Stimulated activated CD8-positive, alpha-beta memory T cell treated with anti-CD3 and anti-CD28 coated beads, Interleukin-15, amount 100 ng/mL, for 4 hours (primary cell): ENCODE measurements at places on chromosomes 13 and 19.

GRCh38 chr19:40596608-40597328, 4.4 kb upstream of the LTBP4 start:
- DNase-seq, result no peak

- no peak for DNase-seq
These were observed 55.6 kb upstream of the KL start for GRCh38 chr13:32960626-32961025.

DNA sequence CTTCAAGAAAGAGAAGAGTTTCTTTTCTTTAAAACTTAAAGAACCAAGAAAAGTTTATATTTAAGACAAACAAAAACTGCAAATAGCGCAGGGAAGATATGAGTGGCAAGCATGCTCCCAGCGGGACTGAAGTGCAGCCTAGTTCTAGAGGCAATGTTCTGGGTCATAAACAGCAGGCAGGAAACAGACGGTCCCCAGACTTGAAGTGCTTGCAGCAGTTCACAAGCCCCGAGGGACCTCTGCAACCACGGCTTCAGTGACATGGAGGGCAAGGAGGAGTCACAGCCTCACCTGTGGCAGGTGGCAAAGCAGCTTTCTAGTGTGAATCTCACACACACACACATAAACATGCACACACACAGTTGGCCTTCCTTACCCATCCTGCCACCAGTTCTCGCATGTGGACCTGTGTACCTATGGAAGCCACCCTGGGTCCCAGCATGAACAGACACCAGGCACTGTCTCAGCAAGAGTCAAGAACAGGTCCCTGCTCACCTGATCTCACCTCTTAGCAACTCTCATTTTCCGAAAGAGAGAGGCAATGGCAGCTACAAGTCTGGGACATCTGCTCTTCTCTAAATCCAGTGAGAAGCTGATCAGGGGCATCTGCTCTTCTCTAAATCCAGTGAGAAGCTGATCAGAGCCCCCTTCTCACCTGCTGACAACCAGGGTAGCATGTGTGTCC, 162.0 kb downstream of the EFNB2 start:
- no peak for DNase-seq

DNA sequence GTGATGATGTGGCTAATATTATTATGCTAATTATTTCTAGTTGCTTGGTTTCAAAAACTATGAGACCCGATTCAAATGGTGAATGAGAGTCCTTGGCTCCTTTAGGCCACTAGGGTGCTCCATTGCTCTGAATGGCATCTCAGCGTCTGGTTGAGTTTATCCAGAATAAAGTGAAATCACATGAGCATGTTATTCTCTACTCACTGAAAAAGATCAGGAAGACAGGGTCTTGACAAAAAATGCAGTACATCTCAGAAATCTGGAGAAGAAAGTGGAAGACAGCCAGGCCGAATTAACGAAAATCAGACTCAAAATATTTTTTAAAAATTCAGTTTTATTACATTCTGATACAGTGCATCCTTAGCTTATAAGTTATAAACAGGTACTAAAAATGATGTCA, 516.2 kb downstream of the MYO16 start:
- DNase-seq, result no peak

GRCh38 chr19:10915130-10916091, 13.0 kb downstream of the YIPF2 start:
- DNase-seq, result no peak

GRCh38 chr13:33480561-33480960, 195.0 kb upstream of the STARD13 start:
- no peak for DNase-seq

DNA sequence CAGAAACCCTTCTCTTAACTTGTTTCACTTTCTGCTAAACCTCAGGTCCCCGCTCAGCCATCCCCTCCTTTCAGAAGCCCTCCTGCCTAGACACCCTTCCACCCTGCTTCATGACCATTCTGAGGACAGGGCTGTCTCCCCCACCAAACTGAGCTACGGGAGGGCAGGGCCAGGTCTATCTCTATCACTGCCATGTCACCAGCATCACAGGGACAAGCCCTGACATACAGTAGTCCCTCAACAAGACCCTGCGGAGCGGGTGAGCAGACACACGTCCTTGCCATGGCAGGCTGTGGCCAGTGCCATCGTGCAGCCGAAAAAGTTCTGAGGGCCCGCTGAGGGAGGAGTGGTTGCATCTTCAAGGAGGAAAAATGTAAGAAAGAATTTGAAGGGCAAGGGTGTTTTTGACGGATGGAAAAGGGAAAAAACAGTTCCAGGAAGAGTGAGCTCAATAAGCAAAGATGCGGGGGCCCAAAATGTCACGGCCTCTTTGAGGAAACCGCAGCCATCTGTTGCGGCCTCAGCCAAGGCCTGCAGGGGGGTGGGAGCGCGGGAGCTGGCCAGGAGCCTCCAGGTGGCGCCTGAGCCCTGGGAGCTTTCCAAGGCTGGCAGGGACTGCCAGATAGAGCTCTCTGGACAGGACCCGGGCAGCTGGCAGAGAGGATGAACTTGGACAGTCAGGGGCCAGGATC, 8.1 kb downstream of the PTGIR start:
- no peak for DNase-seq

DNA sequence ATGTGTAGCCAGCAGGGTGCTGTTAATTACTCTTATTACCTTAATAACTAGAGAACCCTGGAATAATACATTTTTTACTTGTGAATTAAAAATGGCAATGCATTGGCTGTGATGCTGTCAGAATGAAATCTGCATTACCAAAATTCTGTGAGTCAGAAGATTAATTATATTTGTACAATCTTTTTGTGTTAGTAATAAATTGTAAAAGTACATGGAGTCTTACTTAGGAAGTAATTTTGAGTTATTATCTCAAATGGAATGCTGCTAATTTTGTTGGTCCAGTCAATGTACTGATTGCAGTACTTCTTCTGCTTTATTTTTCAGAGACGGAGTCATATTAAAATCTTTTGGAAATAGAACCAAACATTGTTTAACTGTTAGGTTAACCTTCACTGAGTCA, 152.0 kb upstream of the SLC10A2 start:
- no peak for DNase-seq

DNA sequence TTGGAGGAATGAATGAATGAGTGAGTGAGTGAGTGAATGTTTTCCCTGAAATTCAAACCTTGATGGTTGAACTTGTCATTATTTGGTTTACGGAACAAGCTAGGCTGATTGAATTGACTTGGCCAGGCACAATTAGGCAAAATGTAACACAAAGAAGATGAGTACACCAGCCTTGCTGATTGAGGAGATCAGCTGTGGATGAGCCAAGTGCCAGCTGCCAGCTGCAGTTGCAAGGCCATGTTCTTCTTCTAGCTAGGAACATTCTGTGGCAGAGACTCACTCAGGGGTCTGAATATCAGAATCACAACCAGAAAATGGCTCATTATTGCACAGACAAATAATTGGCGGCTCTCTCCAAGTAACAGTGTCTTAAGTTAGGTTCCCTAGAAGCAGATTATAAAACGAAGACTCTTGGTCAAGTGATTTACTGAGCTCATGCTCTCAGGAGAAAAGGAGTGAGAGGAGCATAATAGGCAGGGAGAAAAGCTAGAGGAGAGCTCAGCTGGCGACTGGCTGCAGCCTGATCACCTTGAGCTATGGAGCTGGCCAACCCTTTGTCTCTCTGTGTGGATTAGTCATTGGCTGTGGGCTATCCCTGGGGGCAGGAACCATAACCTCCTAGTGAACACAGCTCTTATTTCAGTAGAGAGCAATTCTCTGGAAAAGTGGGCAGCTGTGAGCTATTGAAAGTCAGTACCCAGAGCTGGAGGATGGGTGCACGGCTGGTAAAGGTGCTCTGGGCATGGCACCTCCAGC, 225.3 kb upstream of the SERP2 start:
- DNase-seq, result no peak

- DNase-seq, result no peak
These were observed 7.3 kb upstream of the CCNE1 start for GRCh38 chr19:29804493-29804892.

DNA sequence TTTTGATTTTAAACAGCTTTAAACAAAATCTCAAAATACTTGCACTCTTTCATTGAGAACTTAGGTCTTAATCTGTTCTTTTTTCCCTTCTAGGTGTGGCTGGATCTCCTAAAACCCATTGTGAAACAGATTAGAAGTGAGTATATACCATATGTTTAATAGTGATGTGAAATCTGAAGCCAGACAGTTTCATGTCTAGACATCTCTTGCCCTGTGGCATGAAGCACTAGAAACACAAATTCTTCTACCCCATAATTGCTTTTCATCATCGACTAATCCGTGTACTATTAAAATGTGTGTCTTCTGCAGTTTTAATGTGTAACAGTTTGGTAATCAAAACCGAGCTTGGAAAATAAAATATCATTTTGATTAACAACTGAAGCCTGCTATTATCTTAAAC, 188.2 kb upstream of the RNF113B start:
- DNase-seq, result no peak

GRCh38 chr13:43908156-43909126, 28.7 kb downstream of the LACC1 start:
- no peak for DNase-seq

GRCh38 chr19:33234092-33234491, 8.4 kb upstream of the SLC7A10 start:
- no peak for DNase-seq

DNA sequence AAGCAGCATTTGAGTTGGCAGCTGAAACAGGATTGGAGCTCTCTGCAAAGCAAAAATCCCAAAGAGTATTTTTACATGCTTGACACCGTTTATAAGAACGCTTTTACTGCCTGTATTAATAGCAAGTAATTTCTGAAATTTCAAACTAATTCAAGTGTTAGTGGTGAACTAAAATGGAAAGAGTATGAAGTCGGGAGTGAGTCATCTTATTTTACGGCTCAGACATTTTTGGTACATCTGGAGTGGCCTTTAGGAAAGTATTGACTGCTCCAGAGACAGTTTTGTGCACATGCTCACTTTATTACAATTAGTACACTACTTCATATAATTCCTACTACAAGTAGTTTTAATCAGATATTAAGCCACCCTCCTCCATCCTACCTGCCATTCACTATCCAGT, 167.4 kb downstream of the SLITRK6 start:
- DNase-seq, result no peak

GRCh38 chr19:47398707-47399597, 20.4 kb downstream of the MEIS3 start:
- DNase-seq, result no peak

GRCh38 chr13:110790371-110790770, 76.9 kb downstream of the ING1 start:
- DNase-seq, result no peak
